Hypothalamus (tissue), 51 donors: ENCODE measurements at places on chromosomes 5 and 9.

- no peak for DNase-seq
Observed at GRCh38 chr5:167104351-167104750, 1187.1 kb upstream of the WWC1 start.

GRCh38 chr5:176541338-176542134 lies 4.3 kb upstream of the RNF44 start:
- no peak for DNase-seq

GRCh38 chr9:122060481-122060880 lies 32.6 kb downstream of the TTLL11 start:
- DNase-seq: no peak

GRCh38 chr5:163509291-163509951 lies 4.0 kb downstream of the MAT2B start:
- DNase-seq: no peak
